Activated T-helper 1 cell treated with anti-CD3 and anti-CD28 coated beads, Interleukin-2, amount 50 U/mL, for 16 hours (primary cell): ENCODE measurements at places on chromosomes 7 and 10.

- no peak for DNase-seq
Measured at GRCh38 chr7:129848436-129848835, 104.3 kb downstream of the UBE2H start.

DNA sequence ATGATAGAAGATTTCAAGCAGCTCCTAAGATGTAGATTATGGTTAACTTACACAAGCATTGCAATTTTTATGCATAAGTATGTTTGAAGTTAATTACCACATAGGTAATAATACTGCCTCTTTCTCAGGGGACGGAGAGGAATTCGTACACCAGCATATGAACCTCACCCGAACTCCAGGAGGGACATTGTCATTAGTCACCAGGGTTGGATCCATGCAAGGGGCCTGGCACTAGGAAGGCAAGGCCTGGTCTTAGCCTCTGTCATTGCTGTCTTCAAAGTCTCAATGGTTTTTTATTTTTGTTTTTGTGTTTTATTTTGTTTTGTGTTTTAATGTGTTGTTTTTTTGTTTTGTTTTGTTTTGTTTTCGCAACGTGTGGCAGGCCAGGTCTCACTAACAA is 145.6 kb upstream of the PPP2R2D start:
- no peak for DNase-seq

DNA sequence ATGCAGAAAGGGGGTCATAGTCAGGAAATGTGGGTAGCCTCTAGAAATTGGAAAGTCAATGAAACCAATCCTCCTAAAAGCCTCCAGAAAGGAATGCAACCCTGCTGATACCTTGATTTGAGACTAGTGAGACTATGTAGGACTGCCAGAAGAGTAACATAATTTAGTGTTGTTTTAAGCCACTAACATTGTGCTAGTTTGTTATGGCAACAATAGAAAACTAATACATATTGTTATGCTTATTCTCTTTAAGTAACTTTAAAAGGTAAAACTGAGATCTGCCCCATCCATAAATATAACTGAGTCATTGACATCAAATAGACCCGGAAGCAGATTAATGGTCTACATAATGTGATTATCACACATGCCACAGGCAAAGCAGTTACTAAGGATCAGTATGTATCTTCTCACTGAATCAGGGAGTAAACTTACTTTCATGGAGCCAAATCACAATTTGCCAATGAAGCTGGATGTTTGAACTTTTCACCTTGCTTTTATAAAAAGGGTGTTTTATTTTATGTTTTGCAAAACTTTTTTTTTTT is 146.4 kb upstream of the TMEM106B start:
- DNase-seq = no peak

DNA sequence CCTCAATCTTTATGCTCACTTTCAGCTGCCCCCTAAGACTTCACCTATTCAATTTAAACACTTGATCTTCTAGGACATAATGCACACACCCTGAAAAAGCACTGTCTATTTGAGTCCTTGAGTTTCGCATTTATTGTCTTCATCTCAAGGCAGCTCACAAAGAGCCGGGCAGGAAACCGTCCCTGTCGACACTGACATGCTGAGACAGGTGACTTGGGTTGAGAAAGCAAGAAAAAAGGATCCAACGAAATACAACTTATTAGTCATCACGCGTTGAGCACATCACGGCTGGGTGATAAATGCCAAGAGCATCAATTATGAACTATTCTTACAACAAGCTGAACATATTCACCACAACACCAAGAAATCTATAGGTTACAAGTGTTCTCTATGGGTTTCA is 91.1 kb downstream of the CALN1 start:
- no peak for DNase-seq

- DNase-seq = no peak
Measured at GRCh38 chr10:110613341-110613995, 30.7 kb upstream of the RBM20 start.

GRCh38 chr7:77753173-77753572 is 45.1 kb downstream of the TMEM60 start:
- DNase-seq = no peak

- no peak for DNase-seq
Measured at GRCh38 chr7:713488-714230, 12.8 kb upstream of the DNAAF5 start.

- DNase-seq = no peak
Measured at GRCh38 chr10:34491678-34492077, 323.4 kb downstream of the PARD3 start.

GRCh38 chr7:3493499-3493898 is 192.4 kb downstream of the SDK1 start:
- DNase-seq = no peak

DNA sequence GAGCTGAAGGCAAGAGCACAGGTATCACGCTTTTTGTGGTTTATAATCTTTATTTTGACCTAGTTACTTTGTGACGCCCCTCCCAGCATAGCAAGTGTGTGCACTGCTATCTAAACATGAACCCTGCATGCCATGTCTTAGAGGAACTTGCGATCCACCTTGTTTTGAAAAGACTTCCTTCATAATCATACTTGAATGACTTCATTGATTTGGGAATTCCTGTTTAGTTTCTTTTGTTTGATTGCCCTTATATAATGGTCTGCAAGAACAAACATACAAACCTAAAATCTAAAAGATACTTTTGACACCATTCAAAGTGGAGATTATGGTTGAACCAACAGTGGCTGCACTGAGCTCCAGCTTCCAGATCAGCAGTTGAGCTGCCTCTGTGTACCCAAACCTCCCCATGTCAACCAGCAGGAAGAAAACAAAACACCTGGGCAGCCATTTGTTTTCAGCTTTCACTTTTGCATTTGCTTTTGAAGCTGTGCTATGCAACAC is 132.6 kb downstream of the CELF2 start:
- DNase-seq = no peak

- no peak for DNase-seq
Measured at GRCh38 chr7:148747274-148747673, 48.6 kb downstream of the CUL1 start.

DNA sequence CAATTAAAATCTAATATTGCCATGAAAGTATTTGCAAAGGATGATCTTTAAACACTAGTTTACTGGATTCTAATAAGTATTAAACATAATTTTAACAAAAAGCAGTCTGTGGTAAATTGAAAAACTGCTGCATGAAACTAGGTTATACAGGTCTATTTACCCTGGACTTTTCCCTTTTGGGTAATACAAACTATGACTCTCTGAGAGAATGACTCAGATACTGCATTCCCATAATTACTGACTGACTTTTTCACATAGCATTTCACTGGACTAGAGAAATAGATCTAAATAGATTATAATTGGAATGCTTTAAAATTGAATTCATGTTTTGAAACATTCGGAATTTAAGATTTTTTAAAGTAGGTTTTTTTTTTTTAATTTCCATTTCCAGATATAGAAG is 395.7 kb downstream of the THSD7A start:
- no peak for DNase-seq

- DNase-seq = no peak
Measured at GRCh38 chr7:38429057-38429456, 155.6 kb upstream of the TARP start.

- DNase-seq = no peak
Measured at GRCh38 chr7:74289659-74290552, 699 bp downstream of the CLIP2 start.

- DNase-seq = no peak
Measured at GRCh38 chr7:88540012-88540411, 219.5 kb upstream of the ZNF804B start.

DNA sequence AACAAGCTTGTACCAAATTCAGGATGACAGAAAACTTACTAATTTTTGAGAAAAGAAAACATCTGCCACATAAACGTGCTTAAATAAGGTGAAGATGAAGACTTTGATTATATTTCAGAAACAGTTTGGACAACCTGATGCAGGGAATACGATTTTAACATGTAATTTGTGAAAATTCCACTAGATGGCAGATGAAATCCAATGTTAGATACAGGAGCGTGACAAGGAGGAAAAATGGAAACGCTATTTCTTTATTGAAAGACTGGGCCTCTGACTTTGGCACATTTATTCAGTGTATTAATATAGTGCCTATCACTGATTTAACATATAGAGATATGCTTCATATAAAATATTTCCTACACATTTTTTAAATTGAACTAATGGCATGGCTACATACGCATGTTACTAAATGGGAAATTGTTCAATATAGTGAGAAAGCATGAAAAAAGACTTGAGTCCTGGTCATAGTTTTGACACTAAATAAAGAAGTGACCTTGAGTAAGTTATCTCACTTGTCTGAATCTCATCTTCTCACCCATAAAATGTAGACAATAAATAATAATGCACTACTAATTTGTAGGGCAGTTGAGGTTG is 60.7 kb downstream of the CD36 start:
- DNase-seq = no peak

DNA sequence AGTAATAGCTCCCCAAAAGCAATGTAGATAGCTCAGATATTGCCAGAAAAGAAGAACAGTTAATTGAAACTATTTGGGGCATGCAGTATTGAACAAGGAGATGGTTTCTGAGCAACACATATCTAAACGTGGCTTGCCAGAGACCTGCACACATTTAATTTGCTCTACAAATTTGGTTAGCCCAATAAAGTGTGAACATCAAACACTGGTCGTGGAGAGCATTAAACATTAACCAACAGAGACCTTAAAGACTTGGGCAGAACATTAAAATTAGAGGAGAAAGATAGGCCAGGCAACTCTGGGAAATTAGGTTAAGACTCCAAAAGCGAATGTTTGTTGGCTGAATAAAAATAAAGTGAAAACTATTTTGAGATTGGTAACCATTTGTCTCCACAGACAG is 61.6 kb upstream of the ARID5B start:
- no peak for DNase-seq

DNA sequence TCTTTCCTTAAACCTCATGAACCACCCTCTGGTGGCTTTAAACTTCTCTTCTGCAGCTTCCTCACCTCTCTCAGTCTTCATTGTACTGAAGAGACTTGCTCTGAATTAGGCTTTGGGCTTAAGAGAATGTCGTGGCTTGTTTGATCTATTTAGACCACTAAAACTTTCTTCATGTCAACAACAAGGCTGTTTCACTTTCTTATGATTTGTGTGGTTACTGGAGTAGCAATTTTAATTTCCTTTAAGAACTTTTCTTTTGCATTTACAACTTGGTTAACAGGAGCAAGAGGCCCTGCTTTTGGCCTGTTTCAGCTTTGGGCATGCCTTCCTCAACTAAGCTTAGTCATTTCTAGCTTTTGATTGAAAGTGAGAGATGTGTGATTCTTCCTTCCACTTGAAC is 38.1 kb upstream of the CDHR3 start:
- no peak for DNase-seq

- DNase-seq = no peak
Measured at GRCh38 chr7:140230861-140231770, 54.3 kb upstream of the KDM7A start.

DNA sequence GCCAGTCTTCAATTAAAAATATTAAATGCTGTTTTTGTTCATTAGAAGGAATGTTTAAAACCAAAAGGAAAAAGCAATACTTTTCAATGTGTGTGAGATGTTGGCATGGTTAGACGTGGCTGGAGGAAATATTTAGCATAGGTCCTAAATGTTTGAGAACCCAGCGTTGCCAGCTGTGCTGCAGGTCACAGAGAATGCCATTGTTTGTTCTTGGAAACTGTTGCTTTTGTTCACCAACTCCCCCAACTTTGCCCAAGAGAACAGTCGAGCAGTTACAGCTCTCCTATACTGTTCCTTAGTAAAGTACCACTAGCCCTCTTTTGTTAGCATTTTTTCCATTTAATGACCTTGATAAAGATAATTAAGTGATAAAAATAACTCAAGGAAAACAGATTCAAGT is 44.5 kb upstream of the ELMO1 start:
- no peak for DNase-seq

DNA sequence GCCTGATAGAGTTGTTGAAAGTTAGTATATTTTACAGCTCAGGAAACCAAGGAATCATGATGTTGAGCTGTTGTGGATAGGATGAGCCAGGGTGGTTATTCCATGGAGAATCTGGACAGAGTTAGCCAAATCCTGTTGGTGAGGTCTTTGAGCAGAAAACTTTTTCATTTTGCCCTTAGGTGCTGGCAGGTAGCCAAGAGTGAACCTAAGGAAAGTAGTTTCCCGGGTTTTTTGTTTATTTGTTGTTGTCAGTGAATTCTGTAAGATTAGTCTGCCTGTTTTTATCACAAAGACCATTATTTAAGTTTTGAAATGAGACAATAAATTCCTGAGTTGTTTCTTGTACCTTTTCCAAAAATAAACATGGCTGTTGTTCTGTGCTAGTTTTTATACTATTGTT is 61.0 kb downstream of the GALNT11 start:
- no peak for DNase-seq

- no peak for DNase-seq
Measured at GRCh38 chr10:77045085-77045484, 592.5 kb downstream of the KCNMA1 start.

DNA sequence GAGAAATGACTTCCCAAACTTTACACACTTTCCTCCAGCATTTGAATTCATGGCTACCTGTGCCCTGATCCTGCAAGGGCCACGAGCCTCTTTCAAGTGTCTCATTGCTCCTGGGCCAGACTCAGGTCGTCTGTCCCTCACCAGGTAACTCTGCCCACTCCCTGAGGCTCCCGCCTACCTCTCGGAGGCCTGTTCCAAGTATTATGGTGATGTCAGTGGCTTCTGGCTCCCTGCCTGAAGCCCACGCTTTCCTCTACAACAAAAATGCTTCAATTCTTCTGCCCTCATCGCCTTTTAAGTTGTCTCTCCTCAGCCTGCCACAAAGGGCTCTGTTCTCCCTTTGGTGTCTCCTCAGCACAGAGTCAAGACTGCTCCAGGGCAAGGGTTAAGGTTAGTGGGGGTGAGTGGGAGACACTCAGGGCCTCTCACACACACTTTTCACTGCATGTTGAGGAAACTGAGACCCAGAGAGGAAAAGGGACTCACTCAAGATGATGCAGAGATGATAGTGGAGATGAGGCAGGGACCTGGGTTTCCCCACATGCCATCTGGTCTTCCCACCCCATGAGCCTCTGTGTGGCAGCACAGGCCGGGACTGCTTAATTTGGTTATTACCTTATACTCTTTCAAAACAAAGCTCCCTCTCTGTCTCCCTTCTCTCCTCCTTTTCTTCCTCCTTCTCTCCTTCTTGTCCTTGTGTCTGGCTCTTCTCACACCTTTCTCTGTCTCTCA is 28.3 kb upstream of the EGR2 start:
- no peak for DNase-seq

DNA sequence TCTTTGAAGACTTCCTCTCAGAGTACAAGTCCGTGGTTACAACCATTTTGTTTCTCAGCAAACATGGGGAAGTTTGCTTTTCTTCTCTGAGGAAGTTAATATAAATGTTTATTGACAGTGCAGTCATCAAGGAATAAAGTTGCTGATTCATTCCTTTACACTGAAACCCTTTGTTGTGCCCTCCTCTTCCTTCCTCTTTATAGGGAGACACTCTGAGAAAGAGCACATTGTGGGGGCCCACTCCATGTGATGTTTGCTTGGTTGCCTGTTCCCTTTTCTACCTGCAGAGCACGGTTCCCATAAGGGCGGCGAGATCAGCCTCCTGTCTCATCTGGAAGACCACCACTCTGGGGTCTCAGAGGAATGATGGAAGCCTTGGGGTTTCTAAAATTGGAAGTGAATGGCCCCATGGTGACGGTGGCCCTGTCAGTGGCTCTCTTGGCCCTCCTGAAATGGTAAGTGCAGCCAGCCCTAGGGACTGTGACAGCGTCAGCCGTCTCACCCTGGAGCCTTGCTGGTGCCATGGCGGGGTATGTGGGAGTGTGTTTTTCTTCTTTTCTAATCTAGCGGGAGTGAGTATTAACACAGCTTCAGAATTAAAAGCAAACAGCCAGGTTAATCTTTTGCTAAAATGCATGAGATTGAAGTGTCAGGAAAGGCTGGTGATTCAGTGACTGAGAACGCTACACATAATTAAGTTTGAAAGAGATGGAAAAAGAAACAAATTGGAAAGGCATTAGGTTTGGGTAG is at the start of gene TBXAS1:
Gene TBXAS1 (plus strand): TSS at position 240 of the 750 bp plus-strand sequence. CDS start 127 bp downstream, at position 367.
- DNase-seq = no peak
